ENCODE measurements at places on chromosomes 13 and 19. TPM values are rescaled to one million over a fixed set of nuclear protein-coding genes. Genes with fewer than 3 reads are reported as not detected.
A peak's percentile ranks its signal among the peaks of the same experiment; 100 is the strongest.

DNA sequence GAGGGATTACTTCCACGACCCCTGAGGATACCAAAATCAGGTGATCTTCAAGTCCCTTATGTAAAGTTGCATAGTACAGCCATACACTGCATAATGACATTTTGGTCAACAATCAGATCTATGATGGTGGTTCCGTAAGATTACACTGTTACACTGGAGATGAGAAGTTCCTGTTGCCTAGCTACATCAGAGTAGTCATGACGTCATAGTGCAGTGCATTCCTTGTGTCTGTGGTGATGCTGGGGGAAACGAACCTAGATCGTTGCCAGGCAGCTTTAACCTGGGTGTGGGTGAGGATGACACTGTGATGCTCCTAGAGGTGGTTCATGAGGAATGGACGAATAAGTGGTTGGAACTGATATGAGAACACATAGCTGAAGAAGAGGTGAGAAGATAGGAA lies 9.1 kb downstream of the ZNF610 start:
- no peaks in the 10 kb centered on the region for H3K27me3 ChIP-seq
- H3K4me3 ChIP-seq, result no peak overlapping the region
- H3K4me1 ChIP-seq, result no peaks in the 10 kb centered on the region
- H3K36me3 ChIP-seq, result peaks cover 29% of the 10 kb centered on the region

GRCh38 chr19:19498255-19498991 lies 16.9 kb downstream of the TSSK6 start:
- H3K27me3 ChIP-seq, result no peaks in the 10 kb centered on the region
- H3K4me3 ChIP-seq, result no peak overlapping the region
- no peak for DNase-seq

Gene KDELR1
- total RNA-seq, result 289 TPM

- peaks cover 6% of the 10 kb centered on the region for H3K36me3 ChIP-seq
- peak overlapping the region; percentile 95 for H3K4me3 ChIP-seq
- no peaks in the 10 kb centered on the region for H3K27me3 ChIP-seq
- H3K27ac ChIP-seq, result peak overlapping the region; percentile 39
- H3K4me1 ChIP-seq, result peaks cover 3% of the 10 kb centered on the region
These were observed 2.8 kb downstream of the ZFP36 start for GRCh38 chr19:39409208-39410016.

Measured in endodermal cell (in vitro differentiated cells).